ENCODE measurements at places on chromosomes 16 and 17.

DNA sequence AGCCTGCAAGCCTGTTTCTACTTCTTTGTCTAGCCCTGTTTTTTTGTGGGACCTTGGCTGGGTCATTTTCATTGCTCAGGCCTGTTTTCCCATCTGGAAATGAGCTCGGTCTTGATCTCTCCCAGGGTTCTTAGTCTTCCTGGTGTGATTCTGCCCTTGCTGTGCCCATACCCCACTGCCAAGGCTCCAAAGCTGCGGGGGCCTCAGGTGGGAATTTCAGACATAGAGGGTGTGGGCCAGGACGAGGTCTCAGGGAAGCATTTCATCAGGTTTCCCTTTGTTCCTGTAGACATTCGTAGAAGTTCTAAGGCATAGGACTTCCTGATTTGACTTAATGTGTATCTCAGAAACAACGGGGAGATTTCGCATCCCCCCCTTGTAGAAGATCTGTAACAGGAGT is 5.8 kb downstream of the MPRIP start:
- no peak for DNase-seq

GRCh38 chr16:12341423-12341822 is 364.9 kb downstream of the SNX29 start:
- DNase-seq, result no peak

DNA sequence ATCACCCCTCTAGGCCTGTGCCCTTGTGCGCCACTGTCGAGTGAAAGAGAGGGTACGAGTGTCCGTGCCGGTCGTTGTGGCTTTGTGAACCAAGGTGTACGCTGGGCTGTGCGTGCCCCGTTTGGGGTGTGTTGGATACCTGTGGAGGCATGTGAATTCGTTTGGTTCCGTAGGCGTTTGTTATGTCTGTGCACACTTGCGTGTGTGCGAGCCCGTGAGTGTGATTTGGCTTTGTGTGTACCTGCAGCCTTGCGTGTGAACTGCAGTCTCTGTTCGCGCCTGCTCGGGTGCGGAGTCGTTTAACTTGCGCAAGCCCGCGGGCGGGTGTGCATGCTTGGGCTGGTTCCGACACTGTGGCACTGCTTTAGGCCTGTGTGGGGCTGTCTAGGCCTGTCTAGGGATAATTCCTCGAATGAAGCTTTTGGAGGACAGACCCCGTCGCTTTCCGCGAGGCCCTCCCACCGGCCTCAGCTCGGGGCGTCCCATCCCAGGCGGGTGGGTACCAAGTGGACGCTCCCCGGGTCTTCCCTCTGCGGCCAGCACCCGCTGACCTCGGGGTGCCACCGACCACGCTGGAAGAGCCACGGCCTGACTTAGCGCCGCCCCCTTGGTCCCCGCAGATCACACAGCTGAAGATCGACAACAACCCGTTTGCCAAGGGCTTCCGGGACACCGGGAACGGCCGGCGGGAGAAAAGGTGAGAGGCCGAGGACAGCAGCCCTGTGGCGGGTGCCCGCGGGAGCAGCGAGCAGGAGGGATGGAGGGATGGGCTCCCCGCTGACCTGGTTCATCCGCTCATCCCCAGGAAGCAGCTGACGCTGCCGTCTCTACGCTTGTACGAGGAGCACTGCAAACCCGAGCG is 4.4 kb downstream of the TBX2 start:
- no peak for DNase-seq

- no peak for DNase-seq
These were observed 356.8 kb downstream of the SEC14L1 start for GRCh38 chr17:77497578-77497934.

DNA sequence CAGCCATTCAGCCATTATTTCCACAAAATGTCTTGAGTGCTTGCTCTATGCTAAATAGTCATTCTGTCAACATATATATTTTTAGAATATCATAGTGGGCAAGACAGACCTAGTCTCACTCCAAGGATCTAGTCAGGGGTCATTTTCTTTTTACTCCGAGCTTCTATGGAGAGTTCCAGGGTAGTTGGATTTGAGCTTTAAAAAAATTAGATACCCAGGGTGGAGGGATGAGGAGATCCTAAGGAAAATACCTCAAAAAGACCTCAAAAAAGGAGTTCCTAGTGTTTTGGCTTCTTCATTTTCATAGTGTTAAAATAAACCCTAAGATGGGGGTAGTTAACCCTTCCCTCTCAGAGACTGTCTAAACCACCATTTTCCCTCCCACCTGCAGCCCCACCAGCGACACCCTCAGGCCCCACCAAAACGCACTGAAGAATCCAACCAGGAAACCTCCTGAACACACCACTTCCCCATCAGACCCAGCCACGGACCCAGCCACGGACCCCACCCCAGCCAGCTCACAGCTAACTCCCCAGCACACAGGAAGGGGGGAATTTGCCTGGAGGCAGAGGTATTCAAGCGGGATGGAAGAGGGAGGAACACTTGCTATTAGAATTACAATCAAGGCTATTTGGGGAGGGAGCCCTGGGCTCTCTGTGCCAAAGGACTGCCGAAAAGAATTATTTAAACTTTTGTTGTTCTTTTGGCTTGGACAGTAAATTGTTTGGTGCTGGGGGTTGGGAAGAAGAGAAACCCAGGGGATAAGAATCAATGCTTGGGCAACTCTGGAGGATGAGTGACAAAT is 2.2 kb downstream of the ETV4 start:
- DNase-seq, result no peak

Measured in NCI-H1048 (cell line).